Dermis microvascular lymphatic vessel endothelial cell (primary cell): ENCODE measurements at places on chromosomes 11 and 22.

- DNase-seq = no peak
Observed at GRCh38 chr22:40759294-40759840, 59.8 kb downstream of the SLC25A17 start.

- DNase-seq = no peak
Observed at GRCh38 chr22:40588726-40589125, 47.8 kb downstream of the MRTFA start.

DNA sequence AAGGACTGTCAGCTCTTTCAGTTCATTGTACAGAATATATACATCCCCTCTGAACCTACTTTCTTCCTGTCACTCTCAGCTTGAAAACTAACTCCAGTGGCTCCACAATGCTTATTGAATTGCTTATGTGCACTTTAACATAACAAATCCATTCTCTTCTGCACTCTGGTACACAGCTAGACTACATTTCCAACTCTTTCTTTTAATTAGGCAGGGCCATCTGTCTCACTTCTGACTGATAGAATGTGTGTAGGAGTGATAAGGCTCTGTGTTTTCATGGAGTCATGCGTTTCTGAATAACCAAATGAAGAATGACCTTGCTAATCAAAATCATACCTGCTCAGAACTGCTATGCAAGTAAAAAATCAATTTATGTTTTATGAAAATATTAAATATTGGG lies 278.5 kb upstream of the CCDC179 start:
- DNase-seq = no peak

DNA sequence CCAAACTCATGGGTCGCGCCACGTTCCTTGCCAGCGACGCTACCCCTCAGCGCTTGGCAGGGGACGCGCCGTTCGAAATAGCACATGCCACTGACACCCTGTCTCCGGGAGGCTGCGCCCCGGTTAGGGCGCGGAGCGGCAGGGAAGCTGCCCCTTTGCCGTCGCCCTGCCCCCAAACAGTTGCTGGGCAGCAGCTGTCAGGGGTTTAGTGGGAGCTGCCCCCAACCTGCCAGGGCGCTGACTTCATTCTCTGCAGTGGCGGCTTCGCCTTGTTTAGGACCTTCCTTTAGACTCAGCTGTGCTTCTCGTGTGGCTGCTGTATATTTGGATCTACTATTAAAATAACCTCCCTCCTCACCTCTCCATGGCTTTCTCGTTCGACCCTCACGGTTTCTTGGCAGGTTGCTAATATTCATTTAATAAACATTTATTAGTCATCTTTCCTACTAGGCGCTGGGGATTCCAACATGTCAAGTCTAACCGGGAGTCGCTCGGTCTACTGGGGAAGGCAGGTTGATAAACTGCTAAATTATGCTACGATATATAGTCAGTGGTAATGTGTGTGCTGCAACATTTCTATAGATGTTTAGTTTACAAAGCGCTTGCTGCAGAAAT lies 782 bp downstream of the TMEM109 start:
- DNase-seq = no peak

DNA sequence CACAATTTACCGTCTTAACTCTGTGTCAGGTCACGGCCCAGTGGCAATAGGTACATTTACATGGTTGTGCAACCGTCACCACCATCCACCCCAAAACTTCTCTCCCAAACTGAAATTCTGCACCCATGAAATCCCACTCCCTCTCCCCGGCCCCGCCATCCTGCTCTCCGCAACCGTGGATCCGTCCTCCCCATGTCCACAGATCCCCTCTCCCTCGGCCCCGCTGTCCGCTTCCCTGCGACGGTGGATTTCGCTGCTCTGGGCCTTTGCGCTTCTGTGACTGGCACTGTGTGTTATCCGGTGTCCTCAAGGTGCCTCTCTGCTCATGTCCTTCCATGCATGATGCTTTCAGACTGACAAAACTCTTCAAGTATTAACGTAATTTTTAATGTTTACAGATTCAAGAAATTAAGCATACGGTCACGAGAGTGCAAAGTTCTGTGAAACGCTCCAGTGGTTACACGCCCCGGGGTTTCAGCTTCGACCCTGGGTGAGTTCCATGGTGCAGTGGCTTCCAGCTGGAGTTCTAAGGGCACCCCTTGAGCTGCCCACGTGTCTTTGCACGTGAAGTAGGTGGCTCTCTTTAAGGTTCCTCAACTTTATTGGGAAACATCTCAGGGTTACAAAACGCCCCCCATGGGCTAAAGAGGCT lies 76.4 kb downstream of the KCNQ1 start:
- no peak for DNase-seq

DNA sequence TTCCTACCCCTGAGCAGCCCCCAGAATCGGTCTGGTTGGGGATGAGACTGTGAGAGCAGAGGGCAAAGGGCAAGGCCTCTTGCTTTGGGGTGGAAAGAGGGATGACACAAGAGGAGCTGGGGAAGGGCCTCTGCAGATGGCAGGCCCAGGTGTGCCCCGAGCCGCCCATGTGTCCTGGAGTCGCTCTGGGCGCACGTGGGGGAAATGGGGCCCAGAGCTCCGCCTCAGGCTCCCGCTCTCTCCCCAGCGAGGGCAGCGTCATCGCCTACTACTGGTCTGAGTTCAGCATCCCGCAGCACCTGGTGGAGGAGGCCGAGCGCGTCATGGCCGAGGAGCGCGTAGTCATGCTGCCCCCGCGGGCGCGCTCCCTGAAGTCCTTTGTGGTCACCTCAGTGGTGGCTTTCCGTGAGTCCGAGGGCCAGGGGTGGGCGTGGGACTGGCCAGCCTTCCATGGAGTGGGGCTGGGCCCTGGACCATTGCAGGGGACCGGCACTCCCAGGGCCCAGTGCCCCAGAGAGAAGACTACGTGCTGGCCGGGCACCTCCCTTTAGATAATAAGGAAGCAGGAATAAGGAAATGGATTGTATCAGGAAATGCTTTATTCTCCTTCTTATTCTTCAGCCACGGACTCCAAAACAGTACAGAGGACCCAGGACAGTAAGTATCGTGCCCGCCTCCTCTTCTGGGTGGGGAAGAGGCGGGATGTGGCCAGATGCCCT lies 30.1 kb downstream of the ST14 start:
- DNase-seq = no peak

- DNase-seq = no peak
Observed at GRCh38 chr11:106410902-106411301, 333.4 kb downstream of the AASDHPPT start.

DNA sequence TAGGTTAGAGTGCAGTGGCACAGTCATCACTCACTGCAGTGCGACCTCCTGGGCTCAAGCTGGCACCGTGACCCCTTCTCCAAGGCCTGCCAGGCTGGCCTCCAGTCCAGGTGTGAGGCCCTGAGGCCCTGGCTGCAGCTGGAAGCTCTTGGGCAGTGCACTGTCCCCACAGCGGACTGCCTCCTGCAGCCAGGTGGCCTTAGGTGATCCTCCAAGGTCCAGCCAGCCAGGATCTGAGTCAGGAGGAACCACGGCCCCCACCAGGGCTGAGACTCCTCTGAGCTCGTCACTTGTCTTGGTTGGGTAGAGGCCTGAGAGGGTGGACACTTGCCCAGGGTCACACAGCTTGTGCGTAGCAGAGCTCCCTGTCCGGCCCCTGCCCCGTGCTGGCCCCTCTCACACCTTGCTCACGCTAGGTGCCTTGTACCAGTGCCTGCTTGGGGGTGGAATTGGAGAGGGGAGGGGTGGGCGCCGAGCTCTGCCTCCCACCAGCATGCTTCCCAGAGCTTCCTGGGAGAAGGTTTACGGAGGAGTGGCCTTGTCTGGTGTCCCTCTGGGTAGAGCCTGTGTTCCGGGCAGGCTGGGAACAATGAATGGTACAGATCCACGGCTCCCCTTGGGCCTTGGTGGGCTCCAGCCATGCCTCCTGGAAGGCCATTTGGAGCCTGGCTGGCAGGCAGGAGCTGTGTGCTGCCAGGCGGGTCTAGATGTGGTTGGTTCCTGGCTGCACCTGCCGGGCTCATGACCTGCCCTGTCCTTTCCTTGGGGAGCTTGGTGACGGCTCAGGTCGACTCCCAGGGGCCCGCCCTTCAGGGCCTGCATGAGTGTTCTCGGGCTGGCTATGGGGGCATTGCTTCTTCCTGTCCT lies 20.6 kb downstream of the KCNQ1 start:
- no peak for DNase-seq

GRCh38 chr22:42992886-42993479 lies 22.0 kb downstream of the PACSIN2 start:
- DNase-seq = no peak

DNA sequence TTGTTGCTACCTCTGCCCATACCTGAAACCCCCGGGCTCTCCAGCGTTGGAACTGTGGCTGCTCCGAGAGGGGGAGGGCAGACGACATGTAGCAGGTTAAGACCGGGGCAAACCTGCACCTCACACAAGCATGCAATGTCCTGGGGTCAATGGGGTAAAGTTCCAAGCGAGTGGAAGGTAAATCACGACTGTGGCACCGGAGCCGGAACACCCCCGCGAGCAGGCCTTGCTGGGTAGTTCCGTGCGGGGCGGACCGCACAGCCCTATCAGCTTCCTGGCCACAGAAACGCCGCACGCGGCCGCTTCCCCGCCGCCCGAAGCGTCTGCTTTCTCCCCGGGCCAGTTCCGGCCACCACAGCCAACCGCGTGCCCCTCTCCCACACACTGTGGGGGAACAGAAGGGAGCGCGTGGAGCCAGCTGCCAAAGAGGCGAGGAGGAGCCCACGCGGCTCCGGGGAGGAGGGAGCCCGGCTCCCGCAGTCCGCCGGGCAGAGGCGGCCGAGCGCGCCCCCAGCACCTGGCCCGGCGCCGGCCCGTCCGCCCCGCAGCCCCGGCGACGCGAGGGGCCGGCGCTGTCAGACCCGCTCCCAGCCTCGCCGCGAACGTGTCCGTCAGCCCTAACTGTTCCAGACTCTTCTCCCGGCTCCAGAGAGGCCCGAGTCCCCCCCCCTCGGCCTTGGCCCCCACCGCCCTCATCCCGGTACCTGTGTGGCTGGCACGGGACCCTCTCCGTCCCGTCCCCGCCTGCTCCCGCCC lies 1.6 kb downstream of the SPTBN2 start:
- DNase-seq = no peak

GRCh38 chr22:48705917-48706605 lies 1121.6 kb downstream of the BRD1 start:
- no peak for DNase-seq

- no peak for DNase-seq
Observed at GRCh38 chr22:39311592-39312400, 7.6 kb downstream of the RPL3 start.

DNA sequence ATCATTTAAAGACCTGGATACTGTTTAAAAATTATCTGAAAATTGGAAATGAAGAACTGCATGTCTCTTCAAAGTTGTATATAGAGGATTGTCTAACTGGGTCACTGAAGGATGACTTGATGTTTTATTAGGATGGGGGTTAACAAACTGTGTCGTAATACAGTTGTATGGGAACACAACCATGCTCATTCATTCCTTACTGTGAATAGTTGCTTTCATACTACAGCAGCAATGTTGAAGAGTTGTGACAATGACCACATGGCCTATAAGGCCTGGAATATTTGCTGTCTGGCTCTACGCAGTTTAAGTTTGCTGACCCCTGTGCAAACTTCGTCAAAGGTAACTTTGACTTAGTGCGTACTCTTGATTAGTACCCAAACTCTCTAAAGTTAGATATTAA lies 38.4 kb downstream of the FDX1 start:
- DNase-seq = no peak

DNA sequence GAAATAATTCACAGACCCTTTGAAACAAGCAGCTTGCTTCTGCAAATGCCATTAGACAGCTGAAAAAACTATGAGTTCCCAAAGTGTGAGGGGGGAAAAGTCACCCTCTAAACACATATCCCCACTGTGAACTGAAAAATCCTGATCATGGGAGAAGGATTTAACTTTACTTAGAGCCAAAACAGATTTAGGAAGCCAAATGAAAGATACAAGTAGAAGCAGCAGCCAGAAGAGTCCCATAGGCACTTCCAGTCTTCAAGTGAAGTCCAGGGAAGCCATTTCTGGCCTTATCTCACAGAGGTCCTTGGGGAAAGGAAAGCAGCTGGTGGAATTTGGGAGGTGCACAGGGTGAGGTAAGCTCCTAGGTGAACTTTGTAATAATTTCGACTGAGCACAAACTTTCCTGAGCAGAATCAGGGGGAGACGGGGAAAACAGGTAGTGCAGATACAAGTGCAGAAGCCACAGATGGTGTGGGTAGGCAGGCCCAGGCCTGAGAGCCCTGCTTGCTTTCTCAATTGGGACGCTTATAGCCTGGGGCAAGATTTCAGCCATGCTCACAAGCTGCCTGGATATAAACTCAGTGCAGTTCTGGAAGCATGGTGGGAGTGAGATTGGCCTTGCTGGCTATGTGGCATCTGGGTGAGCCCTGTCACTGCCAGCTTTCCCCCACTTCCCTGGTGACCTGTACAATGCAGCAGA lies 44.8 kb downstream of the GAS2 start:
- no peak for DNase-seq

DNA sequence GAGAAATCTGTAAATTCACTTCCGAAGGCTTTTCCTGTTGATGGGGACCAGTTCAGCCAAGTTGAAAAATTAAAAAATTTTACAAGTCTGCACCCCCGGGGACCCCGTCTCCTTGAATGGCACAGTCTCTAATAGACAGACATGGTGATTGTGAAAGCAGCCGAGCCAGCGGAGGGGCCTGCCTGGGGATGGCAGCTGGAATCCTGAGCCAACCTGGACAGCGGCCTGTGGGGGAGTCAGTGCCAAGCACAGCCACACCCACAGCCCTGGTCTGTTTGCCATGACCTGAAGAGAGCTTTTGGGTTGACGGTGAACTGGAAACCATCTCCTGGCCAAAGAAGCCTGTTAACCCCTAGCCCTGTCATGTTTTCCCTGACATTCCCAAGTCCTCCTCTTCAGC lies 64.7 kb downstream of the PARVG start:
- DNase-seq = no peak

DNA sequence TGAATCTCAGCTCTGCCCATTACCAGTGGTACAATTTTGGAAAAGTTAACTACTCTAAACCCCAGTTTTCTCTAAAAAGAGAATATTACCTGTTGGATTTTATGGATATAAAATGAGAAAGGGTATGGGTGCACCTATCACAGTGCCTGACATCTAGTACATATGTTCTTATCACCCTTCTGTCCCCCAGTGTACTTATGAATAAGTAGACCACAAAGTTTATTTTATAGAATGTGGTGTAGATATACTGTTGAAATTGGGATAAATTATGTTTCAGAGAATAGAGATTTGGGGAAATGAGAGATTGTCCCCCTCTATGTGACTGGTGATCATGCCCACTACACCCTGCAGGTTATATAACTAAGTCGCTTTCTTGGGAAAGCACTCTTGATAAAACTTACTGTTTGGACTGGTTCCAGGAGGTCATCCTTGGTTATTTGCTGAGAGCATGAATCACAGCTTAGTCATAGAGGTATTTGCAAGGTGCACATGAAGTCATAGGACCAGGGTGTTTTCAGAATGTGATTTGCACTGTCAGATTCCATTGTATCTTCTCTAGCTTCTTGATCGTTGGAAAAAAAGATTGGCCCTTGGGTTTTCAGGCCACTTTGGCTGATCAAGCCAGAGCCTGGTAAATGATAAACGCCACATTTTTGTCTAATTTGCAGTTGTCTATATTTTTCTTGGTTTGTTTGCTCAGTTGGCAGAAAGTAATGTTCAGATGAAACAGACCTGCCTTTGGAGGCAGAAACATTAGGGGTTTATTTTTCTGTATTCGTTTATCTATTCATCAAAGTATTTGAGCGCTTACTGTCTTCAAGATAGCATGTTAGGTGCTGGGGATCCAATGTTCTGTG lies 21.3 kb downstream of the STX3 start:
- DNase-seq = no peak
